CD14-positive monocyte (primary cell): ENCODE measurements at places on chromosomes 4 and X. TPM values are rescaled to one million over a fixed set of nuclear protein-coding genes. Genes with fewer than 3 reads are reported as not detected.

DNA sequence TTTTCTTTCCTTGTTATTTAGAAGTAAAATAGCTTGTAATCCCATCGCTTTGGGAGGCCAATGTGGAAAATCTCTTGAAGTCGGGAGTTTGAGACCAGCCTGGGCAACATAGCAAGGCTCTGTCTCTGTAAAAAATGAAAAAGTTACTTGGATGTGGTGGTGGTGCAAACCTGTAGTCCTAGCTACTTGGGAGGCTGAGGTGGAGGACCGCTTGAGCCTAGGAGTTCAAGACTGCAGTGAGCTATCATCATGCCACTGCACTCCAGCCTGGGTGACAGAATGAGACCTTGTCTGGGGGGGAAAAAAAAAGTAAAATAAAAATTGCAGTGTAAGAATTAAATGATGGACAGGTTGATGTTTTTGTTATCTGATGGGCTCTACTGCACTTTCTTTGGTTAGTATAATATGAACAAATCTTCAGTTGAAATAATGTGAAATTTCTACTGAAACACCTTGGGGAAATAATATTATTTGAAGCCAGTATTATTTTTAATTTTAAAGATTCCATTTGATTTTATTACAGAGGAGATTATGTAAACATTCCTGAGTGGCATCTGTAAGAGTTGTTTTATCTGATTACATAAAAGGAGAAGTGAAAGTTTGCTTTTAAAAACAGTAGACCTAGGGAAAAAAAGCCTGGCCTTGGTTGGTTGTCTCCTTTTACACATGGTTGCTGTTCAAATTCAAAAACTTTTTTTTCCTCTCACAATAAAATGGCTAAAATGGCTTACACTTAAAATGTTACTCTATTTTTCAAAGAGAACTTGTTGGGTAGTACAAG lies 10.5 kb upstream of the NDUFC1 start:
- no peaks in the 10 kb centered on the region for H3K36me3 ChIP-seq
- no peaks in the 10 kb centered on the region for H3K27me3 ChIP-seq
- H3K4me1 ChIP-seq = peaks cover 20% of the 10 kb centered on the region
- peak; percentile 15 for DNase-seq
- H3K27ac ChIP-seq = peak overlapping the region; percentile 56

DNA sequence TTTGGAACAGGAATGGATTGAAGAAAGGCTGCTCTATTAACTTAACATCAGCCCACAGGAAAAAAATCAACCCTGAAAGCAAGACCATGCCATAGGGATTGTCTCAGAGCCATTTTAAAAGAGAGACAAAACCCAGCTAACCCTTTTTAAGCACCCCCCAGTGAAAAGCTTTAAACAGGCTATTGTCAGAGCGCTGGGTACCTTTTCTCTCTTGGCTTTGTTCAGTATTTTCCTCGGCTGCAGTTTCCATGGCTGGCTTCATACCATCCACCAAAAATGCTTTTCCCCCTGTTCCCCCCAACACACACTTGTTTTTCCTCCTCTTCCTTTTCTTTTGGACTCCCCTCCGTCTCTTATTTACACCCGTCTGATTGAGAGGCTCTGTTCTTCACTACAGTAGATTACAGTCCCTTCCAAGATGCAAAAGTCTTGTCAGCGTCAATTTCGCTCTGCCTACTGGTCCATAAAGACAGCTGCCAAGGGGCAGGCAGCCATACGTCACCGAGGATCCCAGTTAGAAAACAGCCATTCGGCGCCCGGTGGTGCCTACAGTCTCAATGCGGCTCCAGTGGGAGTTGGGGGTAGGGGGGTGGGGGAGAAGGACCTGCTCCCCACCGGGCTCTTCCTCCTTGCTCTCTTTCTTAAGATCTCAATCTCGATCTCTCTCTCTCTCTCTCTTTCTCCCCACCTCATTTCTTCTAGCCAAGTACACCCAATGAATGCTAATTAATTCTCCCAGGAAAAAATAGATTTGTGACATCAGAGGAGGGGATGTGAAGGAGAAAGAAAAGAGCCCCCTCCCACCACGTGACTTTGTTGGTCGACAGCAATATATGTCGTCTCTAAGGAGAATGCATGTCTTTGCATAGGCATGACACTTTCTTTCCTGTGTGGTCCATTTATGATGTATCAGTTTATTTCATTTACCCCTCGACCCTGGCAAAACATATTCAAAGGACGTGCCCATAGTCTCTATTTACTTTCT lies at the start of gene GPM6B:
Gene GPM6B, minus strand, starts transcription at position 451 of the 985 bp plus-strand sequence. Its CDS starts 189 bp downstream, at position 262.
- H3K4me3 ChIP-seq = no peak within 1 kb of the TSS
- H3K4me1 ChIP-seq = no peaks in the 10 kb centered on the region
- H3K36me3 ChIP-seq = no peaks in the 10 kb centered on the region

- H3K36me3 ChIP-seq = no peaks in the 10 kb centered on the region
- DNase-seq = peak; percentile 47
- no peak overlapping the region for H3K4me3 ChIP-seq
- no peaks in the 10 kb centered on the region for H3K27me3 ChIP-seq
- peaks cover 30% of the 10 kb centered on the region for H3K4me1 ChIP-seq
These were observed 45.5 kb upstream of the HS3ST1 start for GRCh38 chr4:11474146-11474545.

DNA sequence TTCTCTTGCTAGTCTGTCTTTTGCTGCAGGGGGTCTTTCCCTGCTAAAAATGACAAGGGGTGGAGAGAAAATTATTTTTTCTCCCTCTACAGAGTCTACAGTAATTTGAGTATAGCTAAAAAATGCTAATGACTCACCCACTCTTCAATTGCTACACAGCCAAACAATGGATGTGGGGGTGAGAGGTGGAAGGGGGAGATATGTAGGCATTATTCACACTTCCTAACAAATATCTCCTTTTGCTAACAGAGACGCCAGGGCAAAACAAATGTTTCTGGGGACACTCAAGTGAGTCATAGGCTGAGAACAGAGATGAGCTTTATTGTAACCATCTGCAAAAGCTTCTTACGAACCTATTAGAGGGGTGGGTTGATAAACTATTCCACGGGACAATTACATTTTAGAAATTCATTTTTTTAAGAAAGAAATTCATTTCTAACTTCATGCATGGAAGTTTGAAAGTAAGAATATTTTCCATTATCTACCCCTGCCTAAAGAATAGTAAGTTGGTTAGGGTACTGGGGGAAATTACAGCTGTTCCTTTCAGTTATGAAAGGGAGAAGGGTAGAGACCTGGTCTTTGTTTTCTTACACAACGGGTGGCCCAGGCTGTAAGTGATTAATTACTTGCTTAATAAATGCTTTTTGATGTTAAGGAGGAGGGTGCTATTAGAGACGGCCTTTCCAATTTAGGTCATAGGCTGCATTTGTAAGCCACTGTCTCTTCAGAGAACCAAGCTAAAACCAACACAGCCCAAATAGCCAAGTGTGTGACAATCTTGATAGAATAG lies 12.8 kb downstream of the SCD5 start:
- DNase-seq = peak; percentile 17
- no peak overlapping the region for H3K27ac ChIP-seq
- no peaks in the 10 kb centered on the region for H3K36me3 ChIP-seq
- no peaks in the 10 kb centered on the region for H3K27me3 ChIP-seq
- H3K4me3 ChIP-seq = no peak overlapping the region
- no peaks in the 10 kb centered on the region for H3K4me1 ChIP-seq

DNA sequence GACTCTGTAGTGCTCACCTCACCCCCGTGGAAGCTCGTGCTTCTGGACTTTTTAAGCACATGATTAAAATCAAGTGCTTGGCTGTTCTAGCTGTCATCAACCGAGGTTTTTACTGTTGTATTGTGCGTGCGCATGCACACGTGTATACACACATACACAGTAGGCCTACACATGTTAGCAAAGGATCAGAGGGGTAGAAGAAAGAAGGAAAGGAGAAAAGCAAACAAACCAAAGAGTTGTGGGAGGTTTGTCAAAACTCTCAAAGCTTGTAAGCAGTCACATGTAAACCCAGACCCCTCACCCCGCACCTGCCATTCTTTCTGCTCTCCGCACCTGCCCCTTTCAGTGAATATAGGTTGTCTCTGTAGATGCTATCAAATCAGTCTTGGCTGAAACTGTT lies 311.8 kb downstream of the HS3ST1 start:
- H3K4me3 ChIP-seq = no peak overlapping the region
- no peak for DNase-seq
- H3K27ac ChIP-seq = no peak overlapping the region

DNA sequence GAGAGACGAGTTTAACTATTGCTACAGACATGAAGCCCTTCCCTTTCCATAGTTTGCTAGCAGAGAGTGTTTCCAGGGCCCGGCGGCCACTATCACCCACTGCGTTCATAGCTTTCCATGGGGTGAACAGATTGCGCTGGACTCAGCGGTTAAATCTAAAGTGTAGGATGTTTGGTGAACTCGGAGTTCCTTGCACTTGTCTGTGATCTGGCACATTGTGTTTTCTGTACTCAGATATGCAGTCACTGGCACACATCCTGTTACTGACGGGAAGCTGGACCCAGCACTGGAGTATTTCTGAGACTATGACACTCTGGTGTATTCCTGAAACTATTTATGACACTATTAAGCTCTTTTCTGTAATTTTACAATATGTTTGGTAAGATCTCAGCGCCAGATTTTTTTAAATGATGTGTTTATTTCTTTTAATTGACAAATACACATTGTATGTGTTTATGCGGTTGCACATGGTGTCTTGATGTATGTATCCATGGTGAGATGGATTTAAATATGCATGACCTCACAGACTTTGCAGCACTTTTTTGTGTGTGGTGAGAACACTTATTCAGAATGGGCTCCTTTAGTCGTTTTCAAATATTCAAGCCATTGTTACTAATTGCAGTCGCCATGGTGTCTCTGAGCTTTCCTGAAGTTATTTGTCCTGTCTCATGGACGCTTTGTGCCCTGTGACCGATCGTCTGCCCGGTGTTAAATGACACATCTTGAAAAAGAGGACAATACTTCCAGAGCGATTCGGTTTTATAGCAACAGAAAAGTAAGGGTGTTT lies 14.1 kb downstream of the CD99 start:
- no peak overlapping the region for H3K4me3 ChIP-seq
- no peak overlapping the region for H3K27ac ChIP-seq
- DNase-seq = no peak

GRCh38 chrX:15301924-15302323 lies 13.5 kb downstream of the ASB11 start:
- no peaks in the 10 kb centered on the region for H3K27me3 ChIP-seq
- H3K4me1 ChIP-seq = peaks cover 24% of the 10 kb centered on the region
- peak; percentile 94 for DNase-seq
- no peaks in the 10 kb centered on the region for H3K36me3 ChIP-seq

DNA sequence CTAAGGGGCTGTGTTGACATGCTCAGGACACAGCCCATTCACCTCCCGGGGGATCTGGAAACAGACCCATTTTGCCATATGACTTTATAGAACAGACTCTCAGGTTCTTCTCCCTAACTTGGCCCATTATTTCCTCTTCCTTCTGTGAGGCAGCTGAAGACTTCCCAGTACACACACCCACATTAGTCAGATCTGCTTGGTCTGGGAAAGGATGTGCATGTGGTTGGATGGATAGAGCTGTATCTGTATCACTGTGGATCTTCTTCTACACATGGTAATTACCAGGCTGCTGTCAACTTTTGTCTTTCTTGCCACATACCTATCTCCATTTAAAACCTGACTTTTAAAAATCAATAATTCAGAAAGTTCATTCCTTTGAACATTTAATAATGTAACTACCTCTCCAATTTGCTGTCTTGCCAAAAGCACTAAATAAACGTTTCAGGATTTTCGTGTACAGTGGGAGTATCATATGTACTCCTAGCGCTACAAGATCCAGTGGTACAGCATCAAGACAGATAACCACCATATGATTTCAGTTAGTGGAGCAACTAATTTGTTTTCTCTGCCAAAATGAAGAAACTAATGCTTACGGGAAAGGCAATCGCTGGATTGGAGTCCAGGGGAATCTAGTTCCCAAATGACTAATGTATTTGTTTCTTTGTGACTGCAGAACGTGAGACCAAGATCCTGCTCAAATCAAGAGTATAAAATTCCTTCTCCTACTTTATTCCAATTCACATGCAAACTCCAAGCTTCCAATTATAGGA lies 134.1 kb upstream of the MAP3K15 start:
- H3K27ac ChIP-seq = no peak overlapping the region
- no peak overlapping the region for H3K4me3 ChIP-seq
- H3K4me1 ChIP-seq = no peaks in the 10 kb centered on the region
- DNase-seq = no peak

- H3K4me3 ChIP-seq = no peak overlapping the region
- no peaks in the 10 kb centered on the region for H3K4me1 ChIP-seq
- no peak for DNase-seq
- no peaks in the 10 kb centered on the region for H3K27me3 ChIP-seq
- H3K36me3 ChIP-seq = peaks cover 29% of the 10 kb centered on the region
These were observed 84.7 kb downstream of the RAP1GDS1 start for GRCh38 chr4:98345838-98346237.

DNA sequence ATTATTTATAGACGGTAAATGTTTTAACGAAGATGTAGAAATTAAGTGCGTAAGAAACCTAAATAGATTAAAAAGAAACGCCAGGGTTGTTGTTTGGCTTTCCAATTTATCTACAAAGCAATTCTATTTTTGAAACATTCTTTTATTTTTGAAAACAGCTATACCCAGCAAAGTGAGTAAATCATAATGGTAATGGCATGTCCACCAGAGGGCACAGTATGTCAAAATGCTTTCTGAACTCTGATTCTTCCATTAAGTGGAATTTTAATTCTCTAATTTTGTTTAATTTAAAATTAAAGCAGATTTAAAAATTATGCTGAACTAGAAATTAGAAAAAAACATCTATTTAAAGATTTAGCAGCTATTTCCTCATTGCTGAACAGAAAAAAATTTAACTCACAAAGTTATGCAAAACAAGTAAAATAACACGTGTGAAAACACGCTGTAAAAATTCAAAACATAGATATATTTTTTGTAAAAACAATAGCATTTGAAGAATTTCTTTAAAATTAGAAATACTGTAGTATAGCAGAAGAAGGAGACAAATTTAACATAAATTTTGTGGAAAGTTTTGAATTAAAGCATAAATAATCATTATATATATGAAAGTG lies 26.5 kb downstream of the RASSF6 start:
- DNase-seq = no peak
- H3K4me3 ChIP-seq = no peak overlapping the region
- no peaks in the 10 kb centered on the region for H3K27me3 ChIP-seq
- no peak overlapping the region for H3K27ac ChIP-seq

GRCh38 chrX:55451626-55451989 lies 319 bp upstream of the MAGEH1 start:
- DNase-seq = no peak
- peaks cover 19% of the 10 kb centered on the region for H3K4me1 ChIP-seq
- H3K27me3 ChIP-seq = no peaks in the 10 kb centered on the region
- peak overlapping the region; percentile 73 for H3K4me3 ChIP-seq
- H3K36me3 ChIP-seq = no peaks in the 10 kb centered on the region

The VCX2 gene
- polyA plus RNA-seq = not detected

The TSPAN6 gene
- not detected in 2 replicates for polyA plus RNA-seq

The TNIP3 gene
- 0.20 TPM for polyA plus RNA-seq

The KLB gene
- polyA plus RNA-seq = not detected

The CXCL11 gene
- polyA plus RNA-seq = 0.36 TPM

The UGT2B15 gene
- not detected for polyA plus RNA-seq

The ZMAT1 gene
- polyA plus RNA-seq = 0.56 TPM

The WDFY3 gene
- 5.6 TPM for polyA plus RNA-seq

The PCDH18 gene
- polyA plus RNA-seq = not detected in 2 replicates
